ENCODE measurements at places on chromosomes 16 and 17.

- peak; percentile 73 for DNase-seq
These were observed 26.0 kb downstream of the COPZ2 start for GRCh38 chr17:48011405-48012150.

- DNase-seq, result no peak
These were observed 22.3 kb downstream of the CDH11 start for GRCh38 chr16:65099607-65100006.

DNA sequence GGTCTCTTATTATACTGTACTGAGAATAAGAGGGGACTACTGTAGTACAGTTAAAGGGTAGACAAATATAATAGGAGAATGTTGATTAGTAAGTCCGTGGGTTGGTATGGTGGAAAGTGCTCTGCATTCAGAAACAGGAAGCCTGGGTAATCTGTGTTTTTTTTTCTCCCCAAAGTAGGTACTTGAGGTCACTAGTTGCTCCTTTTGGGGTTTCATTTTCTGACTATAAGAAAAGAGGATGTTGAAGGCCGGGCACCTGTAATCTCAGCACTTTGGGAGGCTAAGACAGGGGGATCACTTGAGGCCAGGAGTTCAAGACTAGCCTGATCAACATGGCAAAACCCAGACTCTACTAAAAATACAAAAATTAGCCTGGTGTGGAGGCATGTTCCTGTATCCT is 42.0 kb upstream of the MMD start:
- DNase-seq, result peak; percentile 53

GRCh38 chr17:38602956-38603785 is 2.6 kb downstream of the SRCIN1 start:
- no peak for DNase-seq

DNA sequence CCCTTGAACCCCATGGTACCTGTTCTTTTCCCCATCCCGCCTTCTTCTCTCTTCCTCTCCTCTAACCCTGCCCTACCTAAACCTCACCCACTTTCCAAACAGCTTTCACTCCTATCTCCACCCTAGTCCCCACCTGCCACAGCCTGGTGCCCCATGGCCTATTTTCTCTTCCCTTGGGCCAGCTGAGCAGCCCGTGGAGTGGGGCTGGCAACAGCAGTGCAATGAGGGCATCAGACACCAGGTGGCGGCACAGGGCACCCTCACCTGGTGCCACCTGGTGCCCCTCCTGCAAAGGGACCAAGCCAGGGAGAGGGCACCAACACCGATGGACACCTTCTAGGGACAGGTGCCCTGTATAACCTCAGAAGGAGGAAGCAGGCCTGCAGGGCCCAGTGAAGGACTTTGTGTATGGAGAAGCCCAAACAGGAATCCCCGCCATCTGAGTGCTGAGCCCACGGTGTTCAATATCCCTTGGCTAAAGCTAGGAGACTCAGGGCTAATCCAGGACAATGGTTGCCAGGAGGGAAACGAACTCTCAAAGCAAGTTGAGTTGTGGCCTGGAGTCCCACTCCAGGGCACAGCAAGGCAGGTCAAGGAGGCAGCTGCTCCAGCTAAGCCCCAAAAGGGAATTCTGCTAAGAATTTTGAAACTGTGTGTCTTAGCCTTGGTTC is 4.0 kb upstream of the ABCC3 start:
- peak; percentile 69 for DNase-seq

DNA sequence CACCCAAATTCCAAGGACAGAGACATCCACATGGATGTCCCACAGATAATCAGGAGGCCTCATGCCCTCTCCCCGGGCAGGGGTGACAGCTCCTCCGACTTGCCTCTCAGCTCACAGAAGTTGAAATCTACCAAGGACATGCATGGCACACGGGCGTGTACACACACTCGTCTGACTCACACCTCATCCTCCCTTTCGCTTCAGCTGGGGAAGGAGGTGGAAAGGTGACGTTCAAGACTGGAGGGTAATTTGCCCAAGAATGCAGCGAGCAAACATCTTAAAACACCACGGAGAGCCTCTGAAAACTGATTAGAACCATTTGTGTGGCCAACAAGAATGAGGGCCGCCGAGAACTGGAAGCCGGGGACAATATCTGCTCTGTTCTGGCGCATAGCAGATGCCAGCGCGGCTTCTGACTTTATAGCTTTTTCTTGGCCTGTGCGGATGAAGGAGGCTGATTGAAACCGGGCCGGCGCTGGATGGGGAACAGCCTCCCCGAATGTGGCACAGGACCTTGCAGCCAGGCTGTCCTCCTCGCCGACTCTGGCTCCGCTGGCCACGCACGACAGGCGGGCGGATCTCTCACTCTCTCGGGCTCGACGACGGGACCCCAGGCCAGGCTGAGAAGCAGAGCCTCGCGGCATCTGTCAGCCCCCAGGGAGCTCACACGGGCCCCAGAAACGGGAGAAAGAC is 100.9 kb downstream of the C16orf95 start:
- no peak for DNase-seq

GRCh38 chr16:794853-795466 is 5.6 kb downstream of the GNG13 start:
- no peak for DNase-seq

DNA sequence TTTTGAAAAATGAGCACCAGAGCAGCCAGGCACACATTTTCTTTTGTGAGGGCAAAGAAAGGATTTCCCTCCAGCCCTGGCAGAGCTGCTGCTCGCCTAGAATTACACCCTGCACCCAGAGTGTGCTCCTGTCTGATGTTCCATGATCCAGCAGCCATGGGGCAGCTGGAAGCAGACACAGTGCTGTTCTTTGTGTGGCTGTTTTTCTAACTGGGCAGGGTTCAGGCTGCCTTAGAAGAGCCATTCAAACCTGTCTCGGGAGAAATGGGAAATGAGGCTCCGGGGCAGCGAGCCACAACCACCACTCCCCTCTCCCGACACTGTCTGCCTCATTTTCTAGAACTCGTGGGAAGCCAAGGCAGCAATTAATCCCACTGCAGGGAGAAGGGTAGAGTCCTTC is 28.9 kb downstream of the LITAF start:
- no peak for DNase-seq

GRCh38 chr17:65115839-65116238 is 21.3 kb upstream of the RGS9 start:
- DNase-seq, result no peak

DNA sequence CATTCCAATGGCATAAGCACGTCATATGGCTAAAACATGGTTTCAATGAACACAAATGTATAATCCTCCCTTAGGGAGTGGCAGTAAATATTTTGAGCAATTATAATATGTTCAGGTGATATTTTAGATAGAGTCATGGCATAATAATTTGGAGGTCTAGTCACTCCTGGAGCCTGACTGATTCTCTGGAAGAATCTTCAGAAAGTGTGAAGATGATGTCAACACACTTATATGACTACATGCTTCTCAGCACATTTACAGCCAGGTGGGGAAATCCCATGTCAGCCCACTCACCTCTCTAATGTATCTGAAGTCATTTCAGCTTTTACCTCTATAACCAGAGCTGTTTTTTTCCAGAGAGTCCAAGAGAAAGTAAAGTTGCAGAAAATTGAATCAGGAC is 474.8 kb downstream of the SHISA9 start:
- peak; percentile 41 for DNase-seq

DNA sequence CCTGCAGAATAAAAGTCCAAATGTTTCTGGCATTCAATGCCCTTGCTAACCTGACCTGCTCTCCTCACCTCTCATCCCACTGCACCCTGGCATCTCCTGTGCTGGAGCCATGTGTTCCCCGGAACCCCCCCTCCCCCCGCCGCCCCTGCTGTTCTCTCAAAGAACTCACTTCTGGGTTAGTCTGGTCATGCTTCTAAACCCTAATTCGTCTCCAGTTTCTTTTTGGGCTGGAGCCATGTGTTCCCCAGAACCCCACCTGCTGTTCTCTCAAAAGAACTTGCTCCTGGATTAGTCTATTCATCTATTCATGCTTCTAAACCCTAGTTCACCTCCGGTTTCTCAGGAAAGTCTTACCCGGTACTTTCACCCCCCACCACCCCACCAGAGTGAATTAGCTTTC is 808 bp upstream of the ALOX15 start:
- no peak for DNase-seq

DNA sequence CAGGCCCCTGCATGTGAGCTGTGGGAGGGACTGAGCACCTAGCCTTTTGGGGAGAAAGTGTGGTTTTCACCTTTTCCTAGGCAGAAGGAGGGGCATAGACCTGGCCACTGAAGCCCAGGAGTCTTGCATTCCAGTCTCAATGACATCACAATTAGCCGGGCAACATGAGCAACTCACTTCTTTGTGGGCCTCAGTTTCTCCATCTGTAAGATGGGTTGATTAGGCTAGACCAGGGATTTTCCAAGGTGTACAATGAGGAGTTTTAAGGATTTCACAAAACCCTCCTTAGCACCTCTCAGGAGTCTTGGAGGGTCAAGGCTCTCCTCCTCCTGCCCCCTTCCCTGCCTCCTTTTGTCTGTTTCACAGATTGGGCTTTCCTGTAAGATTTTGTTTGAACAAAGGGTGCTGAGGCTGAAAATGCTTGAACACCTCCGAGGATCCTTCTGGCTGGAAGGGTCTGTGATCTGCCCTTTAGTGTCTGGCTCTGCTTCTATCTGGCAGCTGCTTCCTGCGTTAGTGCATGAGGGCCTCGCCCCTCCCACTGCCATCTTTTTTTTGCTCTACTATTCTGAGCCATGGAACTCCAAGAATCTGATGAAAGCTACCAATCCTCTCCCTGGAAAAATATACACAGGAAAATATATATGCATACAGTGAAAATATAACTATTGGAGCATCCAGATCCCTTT is 52.4 kb upstream of the ETV4 start:
- DNase-seq, result no peak

GRCh38 chr17:75845933-75846691 is 1.9 kb upstream of the UNC13D start:
- no peak for DNase-seq

- DNase-seq, result no peak
These were observed 41.1 kb downstream of the SRL start for GRCh38 chr16:4200781-4201137.

- no peak for DNase-seq
These were observed 33.7 kb downstream of the WDR59 start for GRCh38 chr16:74951206-74951605.

DNA sequence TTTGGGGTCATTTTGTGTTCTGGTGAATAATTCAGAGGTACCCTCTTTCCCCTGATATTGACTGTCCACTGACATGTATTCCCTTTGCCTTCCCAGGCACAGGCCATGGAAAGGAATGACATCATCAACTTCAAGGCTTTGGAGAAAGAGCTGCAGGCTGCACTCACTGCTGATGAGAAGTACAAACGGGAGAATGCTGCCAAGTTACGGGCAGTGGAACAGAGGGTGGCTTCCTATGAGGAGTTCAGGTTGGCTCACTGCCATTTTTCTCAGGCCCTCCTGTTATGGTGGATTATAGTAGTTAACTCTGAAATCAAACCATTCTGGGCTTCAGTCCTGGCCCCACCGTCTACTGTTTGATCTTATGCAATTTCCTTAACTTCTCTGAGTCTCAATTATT is 1.6 kb upstream of the EFTUD2 start:
- no peak for DNase-seq

- DNase-seq, result no peak
These were observed 24.5 kb upstream of the MAPT start for GRCh38 chr17:45869676-45870341.

DNA sequence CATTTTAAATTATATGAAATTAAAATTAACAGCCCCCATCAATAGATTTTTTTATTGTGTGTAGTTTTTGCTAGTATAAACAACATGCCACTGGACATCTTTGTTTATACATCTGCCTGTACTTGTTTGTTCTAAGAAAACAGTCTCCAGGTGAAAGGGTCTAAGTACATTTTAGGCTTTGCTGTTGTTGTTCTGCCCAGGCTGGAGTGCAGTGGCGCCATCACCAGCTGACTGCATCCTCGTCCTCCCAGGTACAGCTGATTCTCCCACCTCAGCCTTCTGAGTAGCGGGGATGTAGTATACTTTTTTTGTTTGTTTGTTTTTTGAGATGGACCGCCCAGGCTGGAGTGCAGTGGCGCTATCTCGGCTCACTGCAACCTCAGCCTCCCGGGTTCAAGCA is 25.5 kb downstream of the C17orf58 start:
- no peak for DNase-seq

GRCh38 chr16:71626858-71627213 is 852 bp downstream of the MARVELD3 start:
- DNase-seq, result no peak

DNA sequence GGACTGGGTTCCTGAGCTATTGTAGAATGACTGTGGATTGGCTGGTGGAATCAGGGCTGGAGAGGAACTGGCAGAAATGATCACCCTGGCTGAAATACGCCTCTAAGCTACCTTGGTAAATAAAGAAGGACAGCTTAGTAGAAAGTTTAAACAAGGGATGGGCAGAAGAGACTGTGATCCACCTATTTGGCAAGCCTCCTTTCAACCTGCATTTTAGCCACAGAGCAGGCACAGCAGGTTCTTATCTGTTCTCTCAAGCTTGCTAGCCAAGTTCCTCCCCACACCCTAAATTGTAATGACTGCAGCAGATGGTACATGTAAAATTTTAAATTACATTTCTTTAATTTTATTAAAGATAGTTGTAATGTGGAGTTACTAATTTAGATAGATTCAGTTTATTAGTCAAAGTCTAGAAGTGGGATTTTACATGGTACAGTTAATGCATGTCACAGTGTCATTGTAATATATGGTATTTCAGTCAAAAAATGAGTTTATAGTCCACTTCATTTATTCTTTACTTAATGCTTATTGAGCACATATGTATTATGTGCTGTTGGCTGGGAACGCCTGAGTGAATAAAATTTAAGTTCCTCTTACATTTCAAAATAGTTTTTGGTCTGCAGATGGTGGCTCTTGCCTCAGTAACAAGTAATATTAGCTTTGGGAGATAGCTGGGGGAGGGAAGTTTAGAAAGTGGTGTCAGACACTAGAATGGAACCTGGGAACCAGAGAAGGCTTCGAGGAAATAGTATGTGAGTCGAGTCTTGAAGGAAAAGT is 11.2 kb downstream of the EPN2 start:
- DNase-seq, result no peak

- peak; percentile 32 for DNase-seq
These were observed 165.1 kb downstream of the PPM1E start for GRCh38 chr17:58920773-58921172.

DNA sequence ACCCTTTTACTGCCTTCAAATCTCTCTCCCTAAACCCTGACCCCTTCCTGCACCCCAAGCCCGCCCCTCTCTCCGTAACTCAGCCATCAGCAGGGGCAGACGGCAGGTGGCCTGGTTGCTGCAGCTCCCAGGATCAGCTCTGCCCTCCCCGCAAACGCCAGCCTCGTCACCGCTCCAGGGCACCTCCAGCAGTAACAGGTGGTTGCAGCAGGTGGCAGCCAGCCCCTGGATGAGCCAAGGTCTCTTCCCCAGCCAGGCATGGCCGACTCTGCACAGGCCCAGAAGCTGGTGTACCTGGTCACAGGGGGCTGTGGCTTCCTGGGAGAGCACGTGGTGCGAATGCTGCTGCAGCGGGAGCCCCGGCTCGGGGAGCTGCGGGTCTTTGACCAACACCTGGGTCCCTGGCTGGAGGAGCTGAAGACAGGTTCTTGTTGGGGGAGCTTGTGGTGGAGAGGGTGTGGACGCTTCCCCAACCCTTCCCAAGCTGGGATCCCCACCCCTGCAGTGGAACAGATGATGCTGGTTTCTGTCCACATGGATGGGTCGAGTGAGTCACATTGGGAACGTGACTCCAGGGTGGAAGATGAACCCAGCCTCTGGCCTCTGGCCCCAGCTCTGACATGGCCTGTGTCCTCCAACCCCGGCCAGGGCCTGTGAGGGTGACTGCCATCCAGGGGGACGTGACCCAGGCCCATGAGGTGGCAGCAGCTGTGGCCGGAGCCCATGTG is 558 bp downstream of the HSD3B7 start:
- DNase-seq, result no peak
